T1000 (cell line): ENCODE measurements at places on chromosomes 2 and 18.

DNA sequence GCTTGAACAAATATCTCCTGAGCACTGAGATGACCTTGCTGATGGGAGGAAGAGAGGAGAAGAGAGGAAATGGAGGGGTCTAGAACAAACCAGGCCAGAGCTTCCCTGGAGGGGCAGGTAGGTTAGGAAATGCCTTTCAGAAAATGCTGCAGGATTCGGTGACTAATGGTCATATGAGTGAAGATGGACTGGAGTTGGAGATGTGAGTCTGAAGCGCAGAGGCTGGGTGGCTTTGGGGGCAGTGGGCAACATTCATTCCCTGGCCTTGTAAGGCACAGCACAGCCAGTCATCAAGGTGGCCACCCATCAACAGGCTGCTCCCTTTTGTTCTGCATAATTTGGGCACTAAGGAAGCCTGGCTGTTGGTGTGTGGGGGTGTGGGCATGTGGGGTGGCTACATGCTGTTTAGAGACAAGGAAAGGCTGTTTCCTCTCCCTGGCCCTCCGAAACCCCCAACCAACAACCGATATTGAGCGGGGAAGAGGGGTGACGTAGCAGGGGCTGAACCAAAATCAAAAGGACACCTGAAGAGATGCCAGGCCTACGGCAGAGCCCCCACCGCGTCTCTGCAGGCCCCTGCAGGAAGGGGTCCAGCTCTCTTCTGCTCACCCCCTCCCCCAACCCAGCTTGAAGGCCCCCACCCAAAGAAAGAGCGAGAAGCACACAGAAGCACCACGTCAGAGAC lies 1.5 kb downstream of the SLC30A3 start:
- DNase-seq, result no peak

DNA sequence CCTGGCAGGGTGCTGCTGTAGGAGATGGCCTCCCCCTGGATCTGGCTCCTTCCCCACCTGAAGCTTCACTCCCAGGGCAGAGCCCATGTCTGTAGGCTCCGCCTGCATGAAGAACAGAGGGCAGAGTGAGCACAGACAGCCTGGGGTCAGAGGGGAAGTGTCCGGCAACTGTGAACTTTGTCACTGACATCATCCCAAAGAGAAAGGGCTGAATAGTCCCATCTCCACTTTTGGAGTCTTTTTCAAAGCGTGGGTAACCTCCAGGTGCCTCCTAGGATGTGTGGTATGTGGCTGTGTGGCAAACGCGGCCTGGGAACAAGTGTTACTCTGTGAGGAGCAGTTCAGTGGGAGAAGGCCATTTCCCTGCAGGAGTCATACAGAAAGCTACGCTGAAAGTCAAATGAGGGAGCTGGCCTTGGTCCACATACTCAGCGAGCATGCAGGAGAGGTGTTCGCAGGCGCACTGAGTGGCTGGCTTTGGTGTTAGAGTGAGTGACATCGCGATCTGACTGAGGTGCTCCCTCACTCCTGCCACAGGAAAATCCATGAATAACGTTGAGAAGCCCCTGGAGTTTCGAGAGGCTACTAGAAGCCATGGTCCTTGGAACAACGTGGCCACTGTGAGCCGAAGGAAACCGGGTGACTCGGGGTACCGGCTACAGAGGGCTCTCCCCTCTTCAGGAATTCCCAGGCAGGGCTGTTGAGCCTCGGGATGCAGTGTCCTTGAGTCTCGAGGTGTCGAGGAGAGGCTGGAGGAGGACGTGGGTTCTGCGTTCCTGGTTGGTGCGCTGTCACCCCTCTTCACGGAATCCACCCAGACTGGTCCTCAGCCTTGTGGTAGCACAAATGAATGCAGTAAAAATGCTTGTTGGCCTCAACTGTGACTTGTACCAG lies 54.7 kb downstream of the CABLES1 start:
- no peak for DNase-seq

GRCh38 chr2:68912732-68913131 lies 40.0 kb downstream of the GKN2 start:
- no peak for DNase-seq

DNA sequence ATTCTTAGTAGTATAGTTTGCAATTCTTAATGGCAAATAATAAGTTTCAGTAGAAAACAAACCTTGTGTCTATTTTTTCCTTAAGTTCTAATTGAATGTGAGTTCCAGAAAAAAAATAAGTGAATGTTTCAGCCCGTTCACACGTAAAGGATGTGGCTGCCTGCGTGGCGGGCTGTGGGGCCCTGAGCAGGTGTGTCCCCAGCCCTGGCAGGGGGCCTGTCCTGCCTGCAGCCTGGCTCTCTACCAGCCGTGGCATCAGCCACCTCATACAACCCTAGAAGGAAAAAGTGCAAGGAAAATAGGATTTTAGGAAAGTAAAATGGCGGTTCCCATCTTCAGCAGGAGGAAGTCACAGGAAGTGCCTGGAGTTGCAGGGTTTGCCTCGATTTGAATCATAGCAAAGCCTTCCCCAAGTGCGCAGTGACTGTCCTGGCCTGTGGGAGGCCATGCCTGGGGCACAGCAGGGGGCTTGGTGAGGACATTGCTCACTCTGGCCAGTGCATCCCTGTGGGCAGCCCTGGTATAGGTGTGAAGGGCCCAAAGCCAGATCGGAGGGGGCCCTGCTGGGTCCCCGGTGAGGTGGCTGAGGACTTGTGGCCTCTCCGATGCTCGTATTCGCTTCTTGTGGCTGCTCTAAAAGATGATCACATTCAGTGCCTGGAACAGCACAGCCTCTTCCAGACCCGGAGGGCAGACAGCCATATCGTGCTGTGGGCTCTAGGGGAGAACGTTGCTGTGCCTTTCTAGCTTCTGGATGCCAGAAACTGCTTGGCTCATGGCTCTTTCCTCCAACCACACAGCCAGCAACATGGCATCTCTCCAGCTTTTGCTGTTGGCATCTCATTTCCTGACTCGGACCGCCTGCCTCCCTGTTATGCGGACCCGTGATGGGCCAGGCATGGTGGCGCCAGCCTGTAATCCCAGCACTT lies 12.6 kb downstream of the DTYMK start:
- DNase-seq, result no peak

- DNase-seq, result no peak
Measured at GRCh38 chr2:111209045-111209514, 88.4 kb downstream of the BCL2L11 start.

- no peak for DNase-seq
Measured at GRCh38 chr2:169860149-169860548, 32.9 kb downstream of the UBR3 start.

DNA sequence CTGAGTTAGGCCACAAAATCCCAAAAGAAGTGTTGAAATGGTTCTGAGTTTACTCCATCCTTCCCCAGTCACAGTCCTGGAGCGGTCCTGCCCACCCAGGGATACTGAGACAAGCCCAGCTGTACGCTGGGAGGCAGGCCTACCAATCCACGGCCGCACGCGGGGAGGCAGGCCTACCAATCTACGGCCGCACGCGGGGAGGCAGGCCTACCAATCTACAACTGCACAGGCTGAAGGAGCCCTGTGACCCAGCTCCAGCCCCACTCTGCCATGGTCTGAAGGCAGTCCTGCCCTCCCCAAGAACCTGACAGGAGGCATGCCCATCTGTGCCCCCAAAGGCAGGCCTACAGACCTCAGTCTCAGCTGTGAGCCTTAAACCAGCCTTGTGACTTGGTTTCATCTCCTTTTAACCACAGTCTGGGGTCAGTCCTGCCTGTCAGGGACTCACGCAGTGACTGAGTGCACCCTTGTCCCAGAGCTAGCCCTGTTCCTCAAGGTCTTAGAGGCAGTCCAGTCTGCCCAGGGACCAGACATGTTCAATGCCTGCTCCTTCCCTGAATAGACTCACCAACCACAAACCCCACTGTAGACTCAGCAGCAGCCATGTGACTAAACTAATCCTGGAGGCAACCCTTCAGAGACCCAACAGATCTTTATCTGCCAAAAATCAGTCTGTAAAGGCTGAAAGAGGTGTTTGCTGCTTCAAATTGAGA lies 36.8 kb downstream of the GPC1 start:
- DNase-seq, result no peak

- no peak for DNase-seq
Measured at GRCh38 chr2:199606193-199606780, 148.5 kb upstream of the SATB2 start.

DNA sequence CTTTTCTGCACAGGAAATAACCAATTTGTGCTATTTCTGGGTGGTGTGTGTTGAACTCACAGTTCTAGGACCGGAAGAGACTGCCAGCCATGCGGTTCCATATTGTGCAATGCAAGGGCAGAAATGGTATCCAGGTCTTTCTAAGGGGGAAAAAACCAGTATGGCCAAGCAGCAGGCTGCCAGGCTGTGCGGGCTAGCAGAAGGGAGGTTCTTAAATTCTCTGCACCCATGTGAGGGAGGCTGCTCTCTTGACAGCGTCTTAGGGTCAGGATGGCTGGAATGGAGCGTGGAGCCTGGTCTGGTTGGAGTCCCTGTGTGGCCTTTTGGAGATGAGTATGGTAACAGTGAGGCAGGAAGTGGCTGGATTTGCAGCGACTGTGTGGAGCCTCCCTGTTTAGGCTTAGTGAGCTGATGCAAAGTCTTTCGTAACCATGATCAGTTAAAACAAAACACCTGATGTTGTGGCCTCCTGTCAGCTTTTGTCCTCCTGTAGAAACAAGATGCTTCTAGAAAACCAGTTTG lies 52.6 kb downstream of the NCK2 start:
- DNase-seq, result no peak

DNA sequence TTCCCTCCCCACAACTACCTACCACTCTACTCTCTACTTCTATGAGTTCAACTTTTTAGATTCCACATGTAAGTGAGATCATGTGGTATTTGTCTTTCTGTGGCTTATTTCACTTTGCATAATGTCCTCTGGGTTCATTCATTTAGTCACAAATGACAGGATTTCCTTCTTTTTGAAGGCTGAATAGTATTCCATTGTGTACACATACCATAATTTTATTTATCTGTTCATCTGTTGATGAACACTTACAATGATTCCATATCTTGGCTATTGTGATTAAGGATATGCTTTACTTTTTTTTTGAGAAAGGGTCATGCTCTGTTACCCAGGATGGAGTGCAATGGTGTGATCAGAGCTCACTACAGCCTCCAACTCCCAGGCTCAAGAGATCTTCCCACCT lies 73.6 kb downstream of the ICA1L start:
- DNase-seq, result no peak

DNA sequence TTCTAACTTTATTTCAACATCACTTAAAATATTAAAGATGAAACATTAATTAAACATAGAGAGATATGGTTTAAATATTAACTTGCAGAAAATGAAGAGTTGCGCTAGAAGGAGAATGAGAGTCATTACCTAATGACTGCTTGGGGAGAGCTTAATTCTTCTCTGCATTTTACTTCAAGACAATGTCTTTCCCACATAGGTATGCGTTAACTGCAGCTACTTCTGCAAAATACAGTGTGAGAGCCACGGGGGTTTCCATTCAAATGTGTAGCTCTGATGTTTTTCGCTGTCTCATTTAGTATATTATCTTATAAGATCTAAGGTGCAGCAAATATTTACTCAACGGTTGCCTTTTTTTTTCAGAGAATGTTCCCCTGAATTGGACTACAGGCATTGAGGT lies 126.7 kb downstream of the TMX3 start:
- DNase-seq, result no peak

DNA sequence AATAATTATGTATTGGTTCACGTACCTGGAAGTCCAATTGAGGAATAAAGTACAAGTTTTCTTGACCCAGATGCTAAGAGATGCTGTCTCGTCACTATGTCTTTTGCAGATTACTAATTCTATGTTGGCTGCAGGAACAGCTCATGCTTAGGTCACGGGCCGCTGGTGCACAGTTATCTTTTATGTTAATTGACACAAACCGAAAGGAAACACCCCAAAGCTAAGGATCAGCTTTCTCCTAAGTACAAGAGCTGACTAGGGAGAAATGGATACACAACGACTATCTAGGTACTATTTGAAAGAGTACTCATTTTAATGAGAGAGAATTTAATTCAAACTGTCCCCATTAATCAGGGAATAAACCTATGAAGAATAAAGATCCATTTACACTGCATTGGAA lies 217.7 kb upstream of the SLC35G4 start:
- no peak for DNase-seq

- no peak for DNase-seq
Measured at GRCh38 chr2:2243666-2244065, 87.4 kb downstream of the MYT1L start.

GRCh38 chr2:47002480-47003381 lies 87.1 kb upstream of the MCFD2 start:
- DNase-seq, result no peak

- DNase-seq, result no peak
Measured at GRCh38 chr2:189751080-189751658, 11.4 kb downstream of the OSGEPL1 start.

DNA sequence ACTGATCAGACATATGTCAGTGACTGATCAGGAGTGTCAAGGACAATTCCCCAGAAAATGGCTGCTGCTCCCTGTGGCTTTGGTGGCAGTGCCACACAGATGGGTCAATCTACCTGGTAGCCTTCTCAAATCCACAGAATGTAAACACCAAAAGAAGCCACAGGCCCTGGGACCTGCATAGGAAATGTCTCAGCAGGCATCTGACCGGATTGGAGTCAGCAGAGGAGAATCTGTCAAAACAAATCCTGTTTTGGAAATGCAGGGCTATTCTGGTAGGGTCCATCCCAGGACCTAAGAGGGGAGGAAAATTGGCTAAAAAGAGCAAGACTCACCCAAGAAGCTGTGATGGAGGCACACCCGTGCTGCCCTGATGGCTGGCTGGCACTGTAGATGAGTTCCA lies 189.7 kb downstream of the TMEM247 start:
- DNase-seq, result no peak

GRCh38 chr2:186059096-186059495 lies 320.5 kb downstream of the FSIP2 start:
- no peak for DNase-seq

DNA sequence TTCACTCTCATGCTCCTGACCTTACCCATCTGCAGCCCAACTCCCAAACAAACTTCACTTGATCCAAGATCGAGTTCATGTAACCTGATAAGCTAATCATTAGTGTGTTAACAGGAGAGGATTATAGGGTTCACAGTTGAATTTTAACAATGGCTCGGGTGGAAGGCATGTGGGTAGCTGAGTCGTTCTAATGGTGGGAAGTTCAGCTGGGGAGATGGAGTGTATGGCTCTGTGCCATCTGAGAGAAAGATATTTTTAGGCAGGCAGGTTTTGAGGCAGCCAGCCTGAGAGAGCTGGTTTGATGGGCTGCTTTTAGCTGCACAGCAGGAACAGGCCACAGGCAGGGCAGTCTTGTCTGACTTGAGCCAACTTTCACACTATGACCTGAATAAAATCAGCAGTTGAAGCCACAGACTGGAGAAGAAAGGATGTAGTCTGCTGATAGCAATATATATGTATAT lies 17.7 kb upstream of the NFE2L2 start:
- no peak for DNase-seq

GRCh38 chr18:42429196-42429595 lies 474.2 kb downstream of the PIK3C3 start:
- no peak for DNase-seq

- no peak for DNase-seq
Measured at GRCh38 chr2:25955869-25956535, 26.3 kb downstream of the KIF3C start.

DNA sequence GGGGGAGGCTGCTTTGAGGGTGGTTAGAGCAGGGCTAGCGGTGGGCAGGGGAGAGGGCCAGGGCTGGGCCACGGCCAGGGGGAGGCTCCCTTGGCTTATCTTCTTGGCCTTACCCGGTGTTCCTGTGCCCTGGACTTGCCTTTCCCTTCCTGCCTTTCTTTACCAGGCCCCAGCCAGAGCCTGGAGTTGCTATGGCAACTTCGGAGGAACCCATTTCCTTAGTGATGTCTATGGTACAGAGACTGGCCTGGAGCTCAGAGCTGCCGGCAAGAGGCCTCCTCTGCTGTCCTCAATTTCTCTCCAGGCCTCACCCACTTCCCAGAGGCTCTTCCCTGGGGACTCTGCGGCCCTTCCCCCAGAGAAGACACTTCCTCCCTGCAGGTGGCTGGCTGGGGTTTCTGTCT lies 11.5 kb downstream of the SPEG start:
- no peak for DNase-seq
